ENCODE measurements at places on chromosomes 3 and 15. TPM values are rescaled to one million over a fixed set of nuclear protein-coding genes. Genes with fewer than 3 reads are reported as not detected.
A peak's percentile ranks its signal among the peaks of the same experiment; 100 is the strongest.

GRCh38 chr3:33834096-33834453 lies 35.6 kb downstream of the PDCD6IP start:
- H3K4me1 ChIP-seq = no peaks in the 10 kb centered on the region
- DNase-seq = no peak
- H3K36me3 ChIP-seq = peaks cover 24% of the 10 kb centered on the region
- H3K4me3 ChIP-seq = no peak overlapping the region
- H3K27ac ChIP-seq = no peak overlapping the region

GRCh38 chr15:66886686-66887273 lies 178.6 kb upstream of the SMAD3 start:
- no peaks in the 10 kb centered on the region for H3K27me3 ChIP-seq
- H3K27ac ChIP-seq = no peak overlapping the region
- DNase-seq = peak; percentile 40
- no peak overlapping the region for H3K4me3 ChIP-seq

Gene PLD1
- 44.6 TPM for total RNA-seq

Gene SLC12A8
- 6.8 TPM for total RNA-seq

All from type B pancreatic cell (in vitro differentiated cells).